ENCODE measurements at places on chromosomes 12 and 14.

DNA sequence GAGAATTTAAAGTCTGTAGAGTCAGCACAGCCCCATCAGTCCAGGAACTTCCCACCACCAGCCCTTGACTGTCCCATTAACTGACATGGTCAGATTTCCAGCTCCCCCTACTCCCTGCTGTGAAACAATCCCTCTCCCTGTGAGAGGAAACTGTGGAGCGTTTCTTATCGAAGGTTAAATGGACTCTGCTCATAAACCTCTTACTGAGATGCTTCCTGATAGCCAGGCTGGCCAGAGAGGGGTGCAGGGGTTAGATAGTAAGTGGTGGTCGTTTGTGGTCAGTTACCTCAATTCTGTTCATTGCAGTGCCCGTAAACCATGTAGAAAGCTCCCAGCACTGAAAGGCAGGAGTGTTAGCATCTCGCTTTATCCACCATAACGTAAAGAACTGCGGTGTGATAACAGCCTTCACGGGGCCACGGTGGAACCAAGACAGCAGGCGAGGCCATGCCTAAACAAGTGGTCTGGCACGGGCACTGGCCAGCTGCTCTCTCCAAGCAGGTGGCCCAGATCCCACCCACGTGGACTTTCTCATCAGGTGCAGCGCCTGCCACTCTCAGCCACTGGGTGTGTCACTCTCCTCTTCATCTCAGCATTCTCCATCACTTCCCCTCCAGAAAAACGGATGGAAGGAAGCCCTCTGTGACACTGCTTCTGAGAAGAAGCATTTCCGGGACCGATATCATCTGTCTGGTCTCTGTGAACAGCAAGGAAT lies 102.2 kb downstream of the FBXL14 start:
- no peak for DNase-seq

DNA sequence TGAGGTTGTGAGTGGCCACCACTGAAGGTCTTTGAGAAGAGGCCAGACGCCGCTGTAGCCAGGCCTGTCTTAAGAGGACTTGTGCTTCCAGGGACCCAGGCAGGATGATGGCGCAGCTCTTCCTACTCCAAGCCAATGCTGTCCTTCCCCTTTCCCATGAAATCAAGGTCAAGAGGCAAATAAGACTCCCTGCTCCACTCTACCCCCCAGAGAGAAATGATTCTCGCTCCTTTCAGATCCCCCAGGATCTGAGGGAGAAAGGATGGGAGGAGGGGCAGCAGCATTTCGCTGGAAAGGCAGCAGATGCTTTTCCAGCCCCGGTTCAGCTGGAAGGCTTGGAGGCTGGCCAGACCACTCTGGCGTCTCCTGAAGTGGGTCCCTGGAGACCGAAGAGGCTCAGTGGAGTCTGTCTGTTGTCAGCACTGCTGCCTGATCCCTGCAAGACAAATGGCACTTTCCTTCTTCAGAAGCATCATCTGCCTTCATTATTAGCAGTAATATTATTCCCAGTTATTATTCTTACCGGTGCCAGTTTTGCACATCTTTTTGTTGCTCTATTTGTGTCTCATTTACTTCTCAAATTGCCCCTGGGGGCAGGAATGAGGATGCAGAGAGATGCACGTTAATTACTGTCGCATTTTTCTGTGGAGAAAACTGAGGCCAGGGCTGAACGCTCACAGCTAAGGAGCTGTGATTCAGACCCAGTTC lies 51.4 kb downstream of the C14orf132 start:
- DNase-seq: no peak

DNA sequence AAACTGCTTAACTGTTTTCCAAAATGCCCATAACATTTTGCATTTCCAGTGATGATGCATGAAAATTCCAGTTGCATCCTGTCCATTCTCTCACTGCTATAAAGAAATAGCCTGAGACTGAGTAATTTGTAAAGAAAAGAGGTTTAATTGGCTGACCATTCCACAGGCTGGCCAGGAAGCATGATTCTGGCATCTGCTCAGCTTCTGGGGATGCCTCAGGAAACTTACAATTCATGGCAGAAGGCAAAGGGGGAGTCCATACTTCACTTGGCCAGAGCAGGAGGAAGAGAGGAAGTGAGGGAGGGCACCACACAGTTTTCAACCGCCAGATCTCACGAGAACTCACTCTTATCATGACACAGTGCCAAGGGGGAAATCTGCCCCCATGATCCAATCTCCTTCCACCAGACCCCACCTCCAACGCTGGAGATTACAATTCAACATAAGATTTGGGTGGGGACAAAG lies 18.2 kb upstream of the CLEC2D start:
- peak; percentile 57 for DNase-seq

DNA sequence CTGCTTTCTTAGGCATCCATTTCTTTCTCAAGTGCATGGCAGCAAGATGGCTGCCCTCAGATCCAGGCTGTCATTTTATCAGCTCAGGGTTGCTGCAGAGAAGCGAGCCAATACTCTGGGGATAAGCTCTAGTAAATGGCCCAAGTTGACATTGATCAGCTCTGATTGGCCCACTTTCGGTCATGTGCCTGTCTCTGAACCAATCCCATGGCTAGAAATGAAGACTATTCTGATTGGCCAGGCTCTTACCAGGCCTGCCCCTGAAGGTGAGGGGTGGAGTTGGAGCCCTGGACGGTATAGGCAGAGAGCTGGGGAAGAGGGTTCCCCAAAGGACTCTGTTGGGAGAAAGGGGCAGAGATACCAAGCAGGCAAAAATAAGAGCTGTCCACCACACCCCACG lies 41.4 kb downstream of the MYO1H start:
- no peak for DNase-seq

DNA sequence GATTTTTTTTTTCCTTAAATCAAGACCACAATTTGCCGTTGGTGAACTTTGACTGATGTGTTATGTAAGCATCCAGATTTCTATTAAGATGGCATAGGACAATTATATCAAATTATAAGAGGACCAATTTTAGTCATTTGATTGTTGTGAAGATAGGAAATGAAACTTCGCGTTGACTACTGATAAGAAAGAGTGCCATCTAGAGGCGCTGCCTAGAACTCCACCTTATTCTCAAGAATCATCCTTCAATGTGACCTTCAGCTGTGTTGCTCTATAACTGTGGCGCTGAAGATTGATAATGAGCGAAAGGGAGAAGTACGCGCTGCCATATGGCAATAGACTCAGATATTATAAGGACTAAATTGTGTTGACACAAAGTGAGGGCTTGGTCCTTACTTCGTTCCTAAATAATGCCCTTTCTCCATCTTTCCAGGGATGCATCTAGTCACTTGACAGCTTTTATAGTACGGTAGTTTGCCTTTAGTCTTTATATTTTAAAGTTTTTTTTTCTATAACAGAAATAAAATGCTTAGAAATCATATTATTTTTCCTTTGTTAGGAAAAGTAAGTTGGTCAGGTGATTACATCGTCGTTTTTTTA lies 350.8 kb upstream of the STXBP6 start:
- peak; percentile 2 for DNase-seq

GRCh38 chr12:2486796-2487195 lies 308.0 kb upstream of the FKBP4 start:
- no peak for DNase-seq

DNA sequence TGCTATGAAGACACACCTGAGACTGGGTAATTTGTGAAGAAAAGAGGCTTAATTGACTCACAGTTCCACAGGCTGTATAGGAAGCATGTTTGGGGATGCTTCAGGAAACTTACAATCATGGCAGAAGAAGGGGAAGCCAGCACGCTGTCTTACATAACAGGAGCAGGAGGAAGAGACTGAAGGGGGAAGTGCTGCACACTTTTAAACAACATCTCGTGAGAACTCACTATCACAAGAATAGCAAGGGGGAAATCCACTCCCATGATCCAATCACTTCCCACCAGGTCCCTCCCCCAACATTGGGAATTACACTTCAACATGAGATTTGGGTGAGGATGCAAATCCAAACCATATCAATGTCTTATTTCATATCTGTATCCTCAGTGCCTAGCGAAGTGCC lies 307.2 kb downstream of the ATP23 start:
- no peak for DNase-seq

- no peak for DNase-seq
Measured at GRCh38 chr12:12305568-12306300, 38.9 kb upstream of the LRP6 start.
